ENCODE measurements at places on chromosomes 7 and 10.

GRCh38 chr10:78599122-78599853, 469.5 kb upstream of the ZMIZ1 start:
- DNase-seq: no peak

GRCh38 chr7:128974241-128974934, 36.7 kb downstream of the IRF5 start:
- no peak for DNase-seq

DNA sequence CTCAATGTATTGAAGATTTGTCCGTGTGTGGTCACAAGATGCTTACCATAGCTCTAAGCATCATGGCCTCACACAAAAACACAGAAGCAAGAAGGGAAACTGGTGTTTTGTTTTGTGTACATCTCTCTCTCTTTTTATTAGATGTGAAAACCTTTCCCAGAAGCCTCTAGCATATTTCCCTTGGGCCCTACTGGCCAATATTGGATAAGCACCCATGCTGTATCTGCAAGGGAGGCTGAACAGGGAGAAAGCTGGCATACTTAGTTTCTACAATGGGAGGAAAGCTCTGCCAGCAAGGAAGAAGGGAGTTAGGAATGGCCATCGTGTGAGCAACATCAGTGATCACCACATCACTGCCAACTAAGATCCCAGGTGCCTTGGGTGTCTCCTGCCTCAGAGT, 9.6 kb upstream of the NAMPT start:
- no peak for DNase-seq

DNA sequence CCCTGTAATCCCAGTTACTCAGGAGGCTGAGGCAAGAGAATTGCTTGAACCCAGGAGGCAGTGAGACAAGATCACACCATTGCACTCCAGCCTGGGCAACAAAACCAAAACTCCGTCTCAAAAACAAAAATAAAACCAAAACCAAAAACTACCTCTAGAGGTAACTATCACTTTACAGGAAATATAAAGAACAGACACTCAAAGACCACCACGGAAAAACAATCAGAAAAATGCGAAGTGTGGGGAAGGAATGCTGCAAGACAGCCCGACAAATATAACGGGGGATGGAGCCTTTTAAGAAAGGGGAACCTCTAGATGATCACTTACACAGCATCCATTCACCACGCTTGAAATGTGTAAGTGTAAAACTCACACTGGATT, 4.3 kb downstream of the HNRNPF start:
- no peak for DNase-seq

DNA sequence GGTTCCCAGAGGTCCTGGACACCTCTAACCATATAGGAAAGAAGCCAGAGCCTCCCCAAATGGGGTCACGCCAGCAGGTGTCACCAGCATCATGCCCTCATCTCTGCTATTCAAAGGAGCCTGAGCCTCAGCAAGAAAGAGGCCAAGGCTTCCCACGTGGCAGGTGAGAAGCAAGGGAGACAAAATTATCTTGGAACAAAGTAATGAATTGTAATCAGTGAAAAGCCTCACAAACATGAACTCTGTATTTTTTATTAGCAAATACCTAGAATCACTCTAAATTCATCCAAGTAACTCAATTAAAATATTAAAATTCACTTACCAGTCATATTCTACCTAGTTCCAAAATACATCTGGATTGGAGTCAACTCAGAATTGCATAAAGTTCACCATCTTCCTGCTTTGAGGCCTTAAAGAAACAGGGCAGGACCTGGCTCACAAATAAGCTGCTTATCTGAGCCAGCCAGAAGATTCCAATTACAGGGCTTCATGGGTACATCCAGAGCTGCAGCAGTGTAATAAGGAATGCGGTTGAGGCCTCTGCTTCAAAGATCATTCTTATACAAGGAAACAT, 68.7 kb downstream of the SGMS1 start:
- DNase-seq: peak; percentile 14

GRCh38 chr7:114843102-114843501, 78.8 kb upstream of the MDFIC start:
- DNase-seq: no peak

DNA sequence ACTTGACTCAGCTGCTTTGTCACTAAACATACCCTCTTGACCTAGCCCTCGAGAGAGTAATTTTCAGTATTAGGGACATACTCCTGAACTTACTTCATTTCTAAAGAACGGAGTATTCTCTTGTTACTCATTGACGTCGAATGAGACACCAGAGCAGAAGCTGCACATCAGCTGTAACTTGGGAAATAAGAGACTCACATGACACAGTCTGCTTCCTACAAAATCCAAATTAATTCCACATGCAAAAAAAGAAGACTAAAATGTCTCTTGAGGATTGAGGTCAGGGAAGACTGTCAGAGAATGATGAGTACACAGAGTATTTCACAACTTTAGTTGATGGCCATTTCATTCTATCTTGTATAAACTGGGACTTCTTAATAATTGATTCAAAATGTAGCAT, 114.7 kb upstream of the EGFR start:
- DNase-seq: no peak

DNA sequence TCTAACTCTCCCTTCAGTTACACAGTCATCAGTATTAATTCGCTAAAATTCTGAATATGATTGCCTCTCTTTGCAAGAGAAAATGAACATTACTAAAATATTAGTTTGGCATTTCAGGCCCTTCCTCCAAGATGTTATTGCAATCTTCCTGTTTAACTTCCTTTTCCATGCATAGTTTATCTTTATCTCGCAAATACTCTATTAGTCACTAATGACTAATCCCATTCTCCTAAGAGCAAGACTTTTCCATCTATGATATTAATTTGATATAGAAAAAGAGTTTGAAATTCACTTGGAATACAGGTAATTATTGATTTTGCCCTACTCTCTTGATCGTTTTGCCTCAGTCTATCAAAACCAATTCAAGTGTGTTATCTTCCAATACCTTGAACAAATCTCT, 41.8 kb upstream of the SEMA3A start:
- DNase-seq: no peak

- no peak for DNase-seq
Measured at GRCh38 chr7:104845557-104845956, 168.4 kb upstream of the KMT2E start.

DNA sequence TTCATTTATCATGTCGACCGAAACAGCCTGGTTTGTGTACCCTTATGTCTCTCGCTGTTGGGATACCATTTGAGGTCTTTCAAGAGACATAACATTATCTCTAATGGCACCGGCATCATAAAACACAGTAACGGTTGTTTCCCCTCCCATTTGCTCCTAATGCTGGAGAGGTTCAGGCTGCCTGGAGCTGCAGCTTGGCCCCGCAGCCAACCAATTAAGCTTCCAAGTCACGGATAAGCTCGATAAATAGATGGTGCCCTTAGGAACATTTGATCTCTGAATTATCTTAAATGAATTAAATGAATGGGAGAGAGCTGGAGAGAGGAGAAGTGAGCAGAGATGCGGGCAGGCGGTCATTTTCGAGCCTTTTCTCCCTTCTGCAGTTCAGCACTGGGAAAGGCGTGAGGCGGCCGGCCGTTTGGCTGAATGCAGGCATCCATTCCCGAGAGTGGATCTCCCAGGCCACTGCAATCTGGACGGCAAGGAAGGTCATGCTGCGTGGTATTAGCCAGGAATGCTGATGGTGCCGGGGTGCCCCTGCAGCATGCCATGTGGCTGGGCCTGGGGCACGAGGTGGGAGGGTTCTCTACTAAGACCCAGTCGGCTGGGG, 12.6 kb downstream of the CPA4 start:
- peak; percentile 46 for DNase-seq

All from NCI-H1092 (cell line).